ENCODE measurements at places on chromosomes 4 and X.

GRCh38 chr4:120327276-120327675 is 260.6 kb upstream of the MAD2L1 start:
- no peak for DNase-seq

DNA sequence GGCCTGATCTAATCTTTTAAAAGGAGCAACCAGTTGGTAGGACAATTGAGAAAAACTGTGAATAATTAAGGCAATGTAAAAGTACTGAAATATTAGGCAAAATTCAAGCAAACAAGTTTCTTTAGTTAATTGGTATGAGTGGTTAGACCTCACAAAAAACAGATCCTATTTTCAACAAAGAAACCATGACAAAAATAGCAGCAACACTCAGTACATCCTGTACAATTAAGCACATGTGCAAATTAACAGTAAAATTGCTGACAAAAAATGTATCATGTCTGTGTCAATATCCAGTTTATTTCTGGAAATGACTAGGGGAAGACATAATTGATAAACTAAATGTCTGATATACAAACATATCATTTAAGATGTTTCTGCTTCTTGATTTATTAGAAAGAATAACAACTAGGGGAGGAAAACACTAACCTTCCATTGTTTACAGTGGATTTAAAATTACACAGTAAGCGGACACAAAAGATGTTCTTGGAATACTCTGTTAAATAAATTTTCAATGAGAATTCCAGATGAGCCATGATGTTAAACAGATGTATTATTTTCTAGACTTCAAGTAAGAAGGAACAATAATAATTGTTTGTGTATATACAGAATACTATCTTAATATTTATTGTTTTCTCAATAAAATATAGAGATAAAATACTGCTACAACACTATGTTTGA is 638.9 kb downstream of the SPRY1 start:
- DNase-seq = no peak

DNA sequence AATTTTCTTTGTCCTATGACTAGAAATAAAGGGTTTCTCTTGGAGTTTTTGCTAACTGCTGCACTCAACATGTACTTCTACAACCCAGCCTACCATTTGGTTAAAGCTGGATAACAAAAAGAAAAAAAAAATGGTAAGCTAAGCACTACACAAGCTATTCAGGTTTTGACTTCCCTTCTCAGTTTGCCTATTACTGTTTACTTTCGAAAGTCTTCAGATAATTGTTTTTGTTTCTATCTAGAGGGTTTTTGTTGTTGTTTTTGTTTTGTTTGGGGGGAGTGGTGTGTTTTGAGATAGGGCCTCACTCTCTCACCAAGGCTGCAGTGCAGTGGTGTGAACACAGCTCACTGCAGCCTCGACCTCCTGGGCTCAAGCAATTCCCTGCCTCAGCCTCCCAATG is 46.6 kb downstream of the CLOCK start:
- DNase-seq = no peak

- no peak for DNase-seq
Measured at GRCh38 chr4:40178672-40179071, 18.2 kb upstream of the RHOH start.

- no peak for DNase-seq
Measured at GRCh38 chrX:16394290-16394689, 227.0 kb downstream of the MAGEB17 start.
